ENCODE measurements at places on chromosomes 12 and 14.
A peak's percentile ranks its signal among the peaks of the same experiment; 100 is the strongest.

DNA sequence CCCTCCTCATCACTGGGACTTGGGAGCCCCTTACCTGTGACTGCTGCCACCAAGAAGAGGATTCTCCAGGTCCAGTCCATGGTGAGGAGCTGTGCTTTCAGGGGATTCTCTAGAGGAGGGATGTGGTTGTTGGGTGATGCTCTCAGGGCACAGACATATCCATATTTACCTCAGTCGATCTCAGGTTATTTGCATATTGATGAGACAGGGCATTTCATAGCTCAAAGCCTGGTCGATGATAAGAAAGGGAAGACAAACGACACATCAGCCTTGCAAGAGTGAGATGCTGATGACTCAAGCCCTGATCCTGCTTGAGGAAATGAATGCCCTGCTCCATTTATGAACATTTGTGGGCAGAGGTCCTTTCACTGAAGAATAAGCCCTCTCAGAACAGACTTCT lies 981.0 kb downstream of the TMEM121 start:
- DNase-seq, result no peak

DNA sequence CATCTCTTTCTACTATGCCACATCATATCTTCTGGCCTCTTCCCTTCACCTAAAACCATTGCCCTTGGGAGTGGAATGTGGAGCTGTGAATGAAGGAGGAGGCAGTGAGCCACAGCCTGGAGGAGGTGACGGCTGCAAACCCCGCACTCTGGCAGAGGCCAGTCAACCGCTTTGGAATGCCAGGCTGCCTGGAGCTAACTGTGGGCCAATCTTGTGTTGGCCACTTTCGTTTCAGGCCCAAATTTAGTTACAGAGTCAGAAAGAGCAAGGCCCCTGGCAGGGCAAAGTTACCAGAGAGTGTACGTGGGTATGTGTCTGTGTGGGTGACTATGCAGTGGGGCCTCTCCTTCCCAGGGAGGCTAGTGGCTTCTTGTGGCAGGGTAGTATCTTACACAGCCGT lies 40.1 kb downstream of the CACNA1C start:
- no peak for DNase-seq

GRCh38 chr12:464484-465267 lies 4.9 kb downstream of the B4GALNT3 start:
- DNase-seq, result no peak

DNA sequence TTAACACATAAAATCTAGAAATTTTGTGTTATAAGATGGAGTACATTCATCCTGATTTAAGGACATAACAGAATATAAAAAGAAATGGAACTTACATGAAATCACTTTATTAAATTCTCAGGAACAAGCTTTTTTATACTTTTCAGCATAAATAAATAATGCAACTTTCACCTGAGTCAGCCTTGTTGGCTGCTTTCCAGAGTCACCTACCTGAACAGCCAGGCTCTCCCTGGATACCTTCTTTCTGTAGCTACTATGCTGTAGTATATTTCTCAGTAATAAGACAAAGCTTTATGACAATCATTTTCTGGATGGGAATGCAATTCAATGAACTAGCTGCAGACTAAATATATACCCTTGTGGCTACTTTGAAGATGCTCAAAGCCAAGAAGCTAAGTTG lies 111.9 kb downstream of the NTS start:
- DNase-seq, result no peak

DNA sequence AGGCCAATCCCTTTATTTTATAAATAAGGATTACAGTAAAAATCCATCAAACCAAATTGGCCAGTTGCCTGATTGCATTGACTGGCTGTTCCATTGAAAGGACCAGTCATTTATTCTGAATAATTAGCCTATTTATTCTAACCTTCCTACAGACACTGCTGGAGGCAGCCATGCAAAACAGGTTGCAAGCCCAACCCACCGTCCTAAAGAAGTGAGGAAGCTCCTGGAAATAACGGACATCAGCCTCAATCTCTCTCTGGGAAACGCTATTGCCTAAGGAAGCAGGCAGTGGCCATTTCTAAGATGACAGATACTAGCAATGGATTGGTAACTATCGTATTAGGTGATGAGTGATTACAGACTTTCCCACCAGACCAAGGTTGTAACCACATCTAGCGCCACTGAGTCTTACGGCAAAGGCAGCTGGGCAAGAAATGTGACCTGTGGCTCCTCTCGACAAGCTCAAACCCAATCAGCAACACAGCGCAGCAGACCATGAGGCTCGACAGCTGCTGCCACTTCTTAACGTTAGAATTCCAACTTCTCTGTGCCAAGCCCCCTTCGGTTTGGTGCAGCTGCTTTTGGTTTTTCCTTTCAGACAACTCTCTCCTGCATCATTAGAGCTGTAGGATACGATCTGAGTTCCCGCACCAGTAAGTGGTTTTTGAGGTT lies 134.2 kb downstream of the KCNK10 start:
- no peak for DNase-seq

DNA sequence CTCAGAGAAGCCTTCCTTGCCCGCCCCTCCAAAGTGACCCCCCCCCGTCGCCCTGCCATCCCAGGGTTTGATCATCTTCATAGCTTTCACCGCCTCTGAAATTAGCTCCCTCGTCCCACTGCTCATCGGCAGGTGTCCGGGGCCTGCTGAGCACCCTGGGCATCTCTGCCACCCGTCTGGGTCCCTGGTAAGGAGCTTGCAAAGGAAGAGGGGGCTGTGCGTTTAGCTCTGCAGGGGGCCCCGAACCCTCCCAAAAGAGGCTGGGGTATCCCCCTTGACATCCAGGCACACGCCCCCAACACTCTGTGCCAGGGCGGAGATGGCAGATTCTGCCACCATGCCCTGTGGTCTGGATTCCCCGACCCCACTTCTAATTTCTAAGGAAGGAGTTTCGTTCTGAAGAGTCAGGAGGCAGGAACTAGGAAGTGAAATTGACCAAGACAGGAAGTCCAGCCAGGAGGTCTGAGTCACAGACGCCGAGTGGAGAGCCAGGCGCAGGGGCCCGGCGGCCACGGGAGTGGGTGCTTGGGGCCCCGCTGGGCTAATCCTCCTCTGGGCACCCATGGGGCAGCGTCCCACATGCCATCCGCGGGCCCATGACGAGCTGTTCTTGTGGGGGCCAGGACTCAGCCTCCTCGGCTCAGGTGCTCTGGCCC lies 95.7 kb downstream of the RFLNA start:
- DNase-seq, result peak; percentile 83

GRCh38 chr12:75289753-75290152 lies 40.4 kb downstream of the CAPS2 start:
- peak; percentile 13 for DNase-seq

- DNase-seq, result no peak
Measured at GRCh38 chr12:107900588-107900987, 126.1 kb downstream of the ASCL4 start.

DNA sequence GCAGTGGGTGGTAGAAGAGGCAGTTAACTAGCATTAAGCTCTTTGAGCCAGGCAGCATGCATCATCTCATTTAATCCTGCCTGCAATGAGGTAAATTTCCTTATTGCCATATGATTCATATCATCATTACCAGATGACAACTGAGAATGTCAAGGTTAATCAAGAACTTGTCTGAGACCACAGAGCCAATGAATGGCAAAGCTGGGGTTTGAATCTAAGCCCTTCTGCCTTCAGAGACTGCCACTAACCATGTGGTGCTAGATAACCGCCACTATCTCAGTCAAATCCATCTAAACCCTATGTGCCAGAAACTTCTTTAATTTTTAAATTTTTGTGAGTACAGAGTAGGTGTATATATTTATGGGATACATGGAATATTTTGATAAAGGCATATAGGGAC lies 77.8 kb upstream of the GRIP1 start:
- DNase-seq, result no peak

- no peak for DNase-seq
Measured at GRCh38 chr14:91127401-91127801, 13.5 kb downstream of the DGLUCY start.

DNA sequence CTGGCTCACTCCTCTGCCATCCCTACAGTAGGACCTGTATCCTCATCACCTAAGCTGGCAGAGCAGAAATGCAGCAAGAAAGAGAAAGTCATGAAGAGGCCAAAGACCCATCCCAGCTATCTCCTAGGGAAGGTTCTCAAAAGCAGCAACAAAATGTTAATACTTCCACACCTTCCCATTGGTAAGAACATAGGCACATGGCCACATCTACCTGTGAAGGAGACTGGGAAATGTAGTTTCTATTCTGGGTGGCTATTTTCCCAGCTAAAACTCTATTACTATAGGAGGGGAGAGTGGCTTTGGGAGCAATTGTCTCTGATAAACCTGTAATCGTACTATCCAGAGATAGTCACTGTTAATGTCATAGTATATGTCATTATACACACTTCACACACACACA lies 13.7 kb upstream of the EIF2B2 start:
- DNase-seq, result no peak

DNA sequence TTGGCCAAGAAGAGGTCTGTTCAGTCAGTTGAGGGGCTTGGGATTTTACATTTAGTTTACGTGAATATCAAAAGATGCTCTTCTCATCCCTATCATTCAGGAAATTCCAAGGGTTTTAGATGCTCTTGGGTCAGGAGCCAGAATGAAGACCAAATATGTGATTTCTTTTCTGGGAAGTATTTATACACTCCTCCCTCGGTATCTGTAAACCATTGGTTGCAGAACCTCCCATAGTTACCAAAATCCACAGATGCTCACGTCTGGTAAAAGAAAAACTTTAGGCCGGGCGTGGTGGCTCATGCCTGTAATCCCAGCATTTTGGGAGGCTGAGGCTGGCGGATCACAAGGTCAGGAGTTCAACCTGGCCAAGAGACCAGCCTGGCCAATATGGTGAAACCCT lies 75.9 kb downstream of the TNFAIP2 start:
- DNase-seq, result no peak

DNA sequence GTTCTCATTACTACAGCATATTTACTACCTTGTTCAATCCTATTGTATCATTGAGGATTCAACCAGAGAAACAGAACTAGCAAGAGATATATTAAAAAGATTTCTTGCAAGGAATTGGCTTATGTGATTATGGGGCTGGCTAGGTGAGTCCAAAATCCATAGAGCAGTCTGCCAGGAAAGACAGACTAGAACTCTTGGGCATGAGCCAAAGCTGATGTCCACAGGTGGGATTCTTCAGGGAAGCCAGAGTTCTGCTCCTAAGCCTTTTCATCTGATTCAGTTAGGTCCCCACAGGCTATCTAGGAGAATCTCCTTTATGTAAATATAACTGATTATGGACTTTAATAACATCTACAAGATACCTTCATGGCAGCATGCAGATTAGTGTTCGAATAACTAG lies 26.0 kb downstream of the PELI2 start:
- DNase-seq, result no peak

- DNase-seq, result no peak
Measured at GRCh38 chr12:63400718-63401117, 249.7 kb upstream of the AVPR1A start.

GRCh38 chr12:104457746-104458693 lies 1.3 kb downstream of the CHST11 start:
- DNase-seq, result no peak

DNA sequence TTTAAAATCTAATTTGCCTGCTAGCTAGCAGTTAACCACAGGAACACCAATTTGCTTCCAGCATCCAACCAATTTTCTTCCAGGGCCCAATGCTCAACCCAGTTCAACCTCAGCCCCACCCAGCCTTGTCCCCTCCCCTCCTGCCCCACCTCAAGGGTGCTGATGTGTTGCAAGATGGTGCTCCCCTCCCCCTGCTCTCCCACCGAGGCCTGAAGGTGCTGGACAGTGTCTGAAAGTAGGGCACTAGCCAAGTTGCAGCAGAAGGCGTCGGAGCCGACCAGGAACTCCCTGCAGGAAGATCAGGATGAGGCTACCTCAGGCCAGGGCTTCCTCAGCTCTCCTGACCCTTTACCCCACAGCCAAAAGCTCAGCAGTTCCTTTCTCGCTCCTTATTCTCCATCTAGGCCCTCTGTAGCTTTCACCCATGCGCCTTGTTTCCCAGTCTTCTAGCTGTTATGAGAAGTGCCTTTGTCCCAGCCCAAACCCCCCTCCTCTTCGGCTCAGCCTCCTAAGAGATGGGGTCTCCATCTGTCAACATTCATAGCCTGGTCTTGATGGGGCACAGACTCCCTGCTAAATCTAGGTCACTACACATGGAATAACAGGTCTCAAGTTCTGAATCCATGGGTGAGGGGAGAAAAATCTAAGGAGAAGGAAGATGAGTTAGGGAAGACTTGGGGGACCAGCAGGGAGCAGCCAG lies 3.6 kb downstream of the STAT6 start:
- no peak for DNase-seq

DNA sequence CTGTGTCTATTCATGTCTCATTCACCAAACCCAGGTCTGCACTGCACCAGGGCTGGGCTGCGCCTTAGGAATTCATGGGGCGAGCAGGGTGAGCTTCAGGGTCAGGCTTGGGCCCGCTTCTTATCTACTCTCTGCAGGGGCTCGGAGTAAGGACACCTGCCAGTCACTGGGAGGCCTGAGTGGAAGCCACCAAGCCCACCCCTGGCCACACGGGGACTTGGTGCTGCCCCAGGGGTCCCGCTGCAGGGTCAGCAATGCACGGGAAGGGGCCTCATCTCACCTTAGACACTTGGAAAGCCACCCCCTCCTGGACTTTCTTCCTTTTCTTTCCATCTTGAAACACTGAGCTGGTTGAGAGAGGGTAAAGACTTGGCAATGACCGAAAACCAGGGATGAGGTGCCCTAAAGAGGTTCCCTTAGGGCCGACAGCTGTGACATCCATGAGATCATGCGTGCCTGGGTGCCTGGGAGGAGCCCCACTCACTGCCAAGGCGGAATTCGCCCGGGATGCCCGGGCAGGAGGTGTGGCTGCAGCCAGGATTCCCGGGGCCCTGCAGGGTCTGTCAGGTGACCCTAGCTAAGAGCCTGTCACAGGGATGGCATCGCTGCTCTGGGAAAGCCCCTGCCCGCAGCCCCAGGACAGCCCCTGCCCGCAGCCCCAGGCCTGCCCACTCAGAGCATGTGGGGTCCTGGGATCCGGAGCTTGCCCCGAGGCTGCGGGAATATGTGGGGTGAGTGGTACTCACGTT lies 45.5 kb upstream of the EML1 start:
- no peak for DNase-seq

Data from AML-193 (cell line).